Thoracic aorta (tissue), 2 donors: ENCODE measurements at places on chromosomes 2 and 18. TPM values are rescaled to one million over a fixed set of nuclear protein-coding genes. Genes with fewer than 3 reads are reported as not detected.

DNA sequence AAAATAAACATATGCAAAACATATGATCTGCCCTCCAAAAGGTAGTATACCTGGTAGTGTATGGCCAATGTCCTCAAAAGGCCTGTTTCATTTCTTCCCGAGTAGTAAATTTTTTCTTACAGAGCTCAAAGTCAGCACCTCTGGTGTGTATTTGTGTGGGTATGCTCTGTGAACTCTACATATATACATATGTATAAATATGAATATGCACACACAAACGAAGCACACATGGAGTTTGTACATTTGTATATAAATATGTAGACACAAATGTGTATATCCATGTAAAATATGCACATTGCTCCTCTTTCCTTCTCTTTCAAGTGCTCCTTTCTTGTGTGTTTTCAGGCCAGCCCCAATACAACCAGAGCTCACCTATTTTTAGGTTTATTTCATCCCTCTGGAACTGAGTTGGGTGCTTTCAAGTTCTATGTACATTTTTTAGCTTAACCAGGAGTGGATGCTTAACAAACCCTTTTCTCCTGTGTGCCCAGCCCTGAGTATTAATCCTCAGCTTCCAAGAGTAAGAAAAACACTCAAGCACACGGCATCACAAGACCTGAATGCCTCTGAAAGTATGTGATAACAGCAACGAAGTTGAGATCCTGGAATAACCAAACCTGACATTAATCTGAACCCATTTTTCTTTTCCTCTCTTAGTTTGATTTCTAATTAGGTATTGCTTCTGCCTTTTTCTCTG is 12.2 kb upstream of the GALNT5 start:
- H3K4me1 ChIP-seq: no peaks in the 10 kb centered on the region
- no peak for DNase-seq
- H3K36me3 ChIP-seq: no peaks in the 10 kb centered on the region
- H3K27ac ChIP-seq: no peak overlapping the region
- H3K27me3 ChIP-seq: no peaks in the 10 kb centered on the region

DNA sequence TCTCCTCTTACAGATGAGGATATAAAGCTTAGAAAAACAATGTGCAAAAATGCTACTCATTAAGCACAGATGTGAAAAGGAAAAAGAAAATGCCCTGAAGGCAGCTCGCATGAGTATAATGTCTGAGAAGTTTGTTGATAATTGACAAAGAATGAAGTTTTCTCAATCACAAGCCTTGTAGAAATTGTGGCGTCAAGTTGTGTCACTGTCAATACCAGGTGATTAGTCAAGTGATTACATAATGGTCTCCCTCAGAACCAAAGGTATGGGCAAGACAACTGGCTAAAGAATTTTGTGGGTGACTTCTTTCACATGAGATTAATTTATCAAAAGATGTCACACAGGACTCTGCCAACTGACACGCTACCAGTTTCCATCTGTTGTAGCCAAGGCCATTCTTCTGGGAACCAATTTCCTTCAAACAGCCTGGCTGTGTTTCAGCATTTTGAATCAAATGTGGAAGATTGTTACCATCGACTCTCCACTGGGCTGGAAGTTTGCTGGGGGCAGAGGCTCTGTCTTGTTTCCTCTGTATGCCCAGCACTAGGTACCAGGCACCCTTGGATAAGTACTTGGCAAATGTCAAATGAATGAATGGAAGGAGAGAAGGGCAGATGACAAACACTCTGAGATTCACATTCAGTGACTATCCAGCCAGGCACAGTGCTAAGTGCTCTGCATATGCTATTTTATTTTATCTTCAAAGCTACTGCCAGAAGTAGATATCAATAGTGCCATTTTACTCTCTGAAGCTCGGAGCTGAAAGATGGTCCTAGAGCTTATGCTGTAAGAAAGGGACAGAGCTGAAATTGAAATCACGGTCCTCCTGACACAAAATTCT is 5.9 kb upstream of the FN1 start:
- DNase-seq: no peak
- peaks cover 27% of the 10 kb centered on the region for H3K4me1 ChIP-seq
- no peaks in the 10 kb centered on the region for H3K36me3 ChIP-seq
- no peak overlapping the region for H3K4me3 ChIP-seq

DNA sequence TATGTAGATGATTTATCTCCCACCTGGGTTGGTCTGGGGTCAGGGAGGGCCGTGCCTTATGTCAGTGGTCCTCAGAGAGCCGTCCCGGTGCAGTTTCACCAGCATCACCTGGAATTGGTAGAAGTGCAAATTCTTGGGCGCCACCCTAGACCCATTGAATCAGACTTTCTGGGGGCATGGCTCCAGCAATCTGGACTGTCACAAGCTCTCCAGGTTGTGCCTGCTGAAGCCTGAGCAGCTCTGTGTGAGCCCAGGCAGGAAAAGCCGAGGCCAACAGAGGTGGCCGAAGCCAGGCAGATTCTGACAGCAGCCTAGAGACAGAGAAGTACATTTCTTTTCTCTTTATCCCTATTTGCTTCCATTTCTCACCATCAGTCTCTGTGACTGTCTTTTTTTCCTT is 98.4 kb upstream of the SEC11C start:
- DNase-seq: no peak
- no peak overlapping the region for H3K4me3 ChIP-seq
- H3K36me3 ChIP-seq: no peaks in the 10 kb centered on the region
- H3K27ac ChIP-seq: no peak overlapping the region
- peaks cover 18% of the 10 kb centered on the region for H3K4me1 ChIP-seq

- H3K4me1 ChIP-seq: no peaks in the 10 kb centered on the region
- H3K27ac ChIP-seq: no peak overlapping the region
- no peak overlapping the region for H3K4me3 ChIP-seq
- H3K27me3 ChIP-seq: no peaks in the 10 kb centered on the region
- H3K36me3 ChIP-seq: no peaks in the 10 kb centered on the region
- no peak for DNase-seq
Observed at GRCh38 chr2:175431101-175431946, 249.8 kb upstream of the ATP5MC3 start.

GRCh38 chr2:43087413-43087812 is 139.0 kb downstream of the ZFP36L2 start:
- H3K4me1 ChIP-seq: peaks cover 49% of the 10 kb centered on the region
- peak overlapping the region; percentile 98 for H3K27ac ChIP-seq
- no peak overlapping the region for H3K4me3 ChIP-seq
- no peaks in the 10 kb centered on the region for H3K36me3 ChIP-seq
- H3K27me3 ChIP-seq: no peaks in the 10 kb centered on the region
- no peak for DNase-seq

DNA sequence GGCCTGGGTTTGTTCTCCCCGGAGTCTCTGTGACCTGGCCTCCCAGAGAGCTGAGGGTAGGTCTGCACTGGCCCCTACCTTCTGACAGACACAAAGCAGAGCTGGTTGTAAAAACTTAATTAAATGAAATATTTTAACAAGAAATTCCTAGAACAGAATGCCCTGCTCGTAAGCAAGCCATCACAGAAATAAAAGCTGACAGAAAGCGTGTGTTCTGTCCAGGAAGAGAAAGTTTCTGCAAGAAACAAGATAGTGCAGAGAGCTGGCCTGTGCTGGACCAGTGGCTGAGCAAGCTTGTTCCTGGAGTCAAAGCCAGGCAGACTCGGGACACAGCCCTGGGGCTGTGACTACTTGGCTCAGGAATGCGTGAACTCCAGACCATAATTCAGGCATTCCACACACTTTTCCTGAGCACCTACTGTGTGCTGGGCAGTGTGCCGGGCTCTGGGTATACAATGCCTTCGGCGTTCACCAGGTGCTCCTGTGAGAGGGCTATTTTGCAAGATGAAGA is 51.6 kb downstream of the APOB start:
- no peaks in the 10 kb centered on the region for H3K27me3 ChIP-seq
- peak; percentile 18 for DNase-seq
- no peaks in the 10 kb centered on the region for H3K36me3 ChIP-seq
- no peak overlapping the region for H3K4me3 ChIP-seq
- H3K4me1 ChIP-seq: peaks cover 39% of the 10 kb centered on the region

The GATA6 gene
- total RNA-seq: 92.7 TPM

The CERKL gene
- total RNA-seq: not detected

The CFC1 gene
- total RNA-seq: not detected

The CASP10 gene
- 10.3 TPM for total RNA-seq

The DLX2 gene
- total RNA-seq: 1.6 TPM
